ENCODE measurements at places on chromosomes 11 and 22.

DNA sequence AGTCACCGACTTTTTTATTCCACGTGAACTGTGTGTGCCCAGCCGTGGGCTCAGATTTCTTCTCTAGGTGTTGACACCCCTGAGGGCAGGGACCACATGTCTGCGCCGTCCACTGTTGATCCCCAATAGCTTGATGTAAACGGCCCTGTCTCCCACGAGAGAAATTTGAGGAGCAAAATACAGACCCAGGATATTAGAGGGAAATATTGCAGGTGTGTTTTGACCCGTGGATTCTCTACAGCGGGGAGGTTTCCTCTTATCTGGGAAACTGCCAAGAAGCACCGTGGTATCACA, 437.5 kb downstream of the TBC1D22A start:
- DNase-seq = no peak

DNA sequence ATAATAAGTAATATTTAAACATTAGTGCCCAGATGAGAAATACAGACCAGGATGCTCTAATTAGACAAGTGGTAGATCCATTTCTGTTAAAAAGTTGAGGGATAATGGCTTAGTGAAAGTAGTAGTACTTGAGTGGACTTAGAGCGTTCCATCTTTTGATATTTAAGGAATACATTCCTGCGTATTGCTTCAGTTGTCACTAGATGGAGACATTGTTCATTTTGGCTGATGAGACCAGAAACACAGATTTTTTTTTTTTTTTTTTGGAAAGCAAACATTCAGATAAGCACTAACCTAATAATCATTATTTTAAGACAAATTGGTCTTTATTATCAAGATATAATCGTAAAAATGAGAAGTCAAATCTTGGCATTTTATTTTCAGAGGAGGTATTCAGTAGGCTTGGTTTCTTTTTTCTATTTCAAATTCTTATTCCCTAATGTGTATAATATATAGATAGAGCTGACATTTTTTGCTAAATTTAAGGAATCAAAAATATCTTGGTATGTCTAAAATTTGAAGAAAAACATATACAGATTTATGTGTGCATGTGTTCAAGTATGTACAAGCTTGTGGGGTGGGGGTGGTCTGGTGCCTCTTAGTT, 92.9 kb downstream of the DYNC2H1 start:
- peak; percentile 27 for DNase-seq

GRCh38 chr22:23404689-23405365, 175.3 kb downstream of the IGLL1 start:
- DNase-seq = peak; percentile 73

DNA sequence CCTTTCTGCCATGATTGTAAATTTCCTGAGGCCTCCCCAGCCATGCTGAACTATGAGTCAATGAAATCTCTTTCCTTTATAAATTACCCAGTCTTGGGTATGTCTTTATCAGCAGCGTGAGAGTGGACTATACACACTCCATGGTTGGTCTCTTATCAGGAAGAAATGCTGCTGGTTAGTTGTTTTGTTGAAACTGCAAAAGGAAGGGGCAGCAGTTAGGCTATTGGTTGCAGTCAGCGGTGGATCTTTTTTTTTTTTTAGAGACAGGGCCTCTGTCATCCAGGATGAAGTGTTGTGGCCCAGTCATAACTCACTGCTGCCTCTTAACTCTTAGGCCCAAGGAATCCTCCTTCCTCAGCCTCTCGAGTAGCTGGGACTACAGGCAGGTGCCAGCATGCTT, 51.7 kb downstream of the HSD17B12 start:
- DNase-seq = no peak

DNA sequence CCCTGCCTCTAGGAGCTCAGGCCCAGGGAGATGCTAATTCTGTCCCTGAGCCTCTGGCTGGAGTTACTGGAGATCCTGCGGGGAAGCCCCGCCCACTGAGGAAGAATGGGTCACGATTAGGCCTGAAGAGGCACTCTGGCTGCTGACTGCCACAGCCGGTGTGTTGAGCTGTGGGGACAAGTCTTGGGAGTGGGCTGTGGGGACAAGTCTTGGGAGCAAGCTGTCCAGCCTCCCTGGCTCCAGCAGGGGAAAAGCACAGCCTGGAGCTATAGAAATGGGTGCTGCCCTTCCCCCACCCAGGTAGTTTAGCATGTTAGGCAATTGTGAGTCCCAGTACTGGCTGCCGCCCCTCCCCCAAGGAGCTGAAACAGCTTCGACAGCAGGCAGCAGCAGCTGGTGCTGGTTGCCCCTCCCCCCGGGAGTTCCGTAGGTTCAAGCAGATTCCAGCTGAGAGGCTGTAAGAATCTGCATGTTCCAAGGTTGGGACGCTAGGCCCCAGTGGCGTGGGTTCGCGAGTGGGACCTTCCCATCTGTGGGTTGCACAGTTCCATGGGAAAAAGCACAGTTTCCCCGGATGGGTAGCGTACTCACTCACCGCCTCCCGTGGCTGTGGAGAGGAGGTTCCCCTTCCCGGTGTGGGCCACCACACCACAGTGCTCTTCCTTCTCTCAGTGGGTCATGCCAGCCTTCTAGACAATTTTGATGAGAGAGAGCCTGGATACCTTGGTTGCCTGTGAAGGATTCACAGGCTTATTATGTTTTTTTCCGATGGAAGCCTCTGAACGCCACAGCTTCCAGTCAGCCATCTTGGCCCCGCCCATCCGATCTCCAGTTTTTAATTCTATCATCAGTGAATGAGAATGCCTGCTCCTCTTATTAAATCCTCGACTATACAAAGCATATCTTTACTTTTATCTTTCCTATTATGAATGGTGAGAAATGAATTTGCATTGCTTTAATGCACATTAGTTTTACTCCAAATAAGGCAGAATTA, 61.5 kb downstream of the MSANTD4 start:
- DNase-seq = peak; percentile 59

DNA sequence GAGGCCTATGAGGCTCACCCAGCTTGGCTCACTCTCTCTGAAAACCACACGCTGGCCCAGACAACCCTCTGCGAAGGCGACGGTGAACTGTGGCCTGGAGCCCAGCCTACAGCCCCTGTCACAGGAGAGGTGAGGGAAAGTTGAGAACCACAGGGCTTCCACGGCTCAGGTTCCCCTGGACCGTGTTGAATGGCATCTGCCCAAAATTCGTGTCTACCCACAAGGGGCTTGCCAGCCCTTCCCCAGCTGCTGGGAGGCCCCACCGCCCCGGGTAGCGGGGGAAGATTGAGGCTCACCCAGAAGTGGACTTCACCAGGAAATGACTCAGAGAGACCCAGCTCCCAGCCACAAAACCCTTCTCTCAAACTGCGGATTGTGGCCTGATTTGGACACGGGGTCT, 197.1 kb downstream of the CTTN start:
- no peak for DNase-seq
